ENCODE measurements at places on chromosomes 5 and 9.

DNA sequence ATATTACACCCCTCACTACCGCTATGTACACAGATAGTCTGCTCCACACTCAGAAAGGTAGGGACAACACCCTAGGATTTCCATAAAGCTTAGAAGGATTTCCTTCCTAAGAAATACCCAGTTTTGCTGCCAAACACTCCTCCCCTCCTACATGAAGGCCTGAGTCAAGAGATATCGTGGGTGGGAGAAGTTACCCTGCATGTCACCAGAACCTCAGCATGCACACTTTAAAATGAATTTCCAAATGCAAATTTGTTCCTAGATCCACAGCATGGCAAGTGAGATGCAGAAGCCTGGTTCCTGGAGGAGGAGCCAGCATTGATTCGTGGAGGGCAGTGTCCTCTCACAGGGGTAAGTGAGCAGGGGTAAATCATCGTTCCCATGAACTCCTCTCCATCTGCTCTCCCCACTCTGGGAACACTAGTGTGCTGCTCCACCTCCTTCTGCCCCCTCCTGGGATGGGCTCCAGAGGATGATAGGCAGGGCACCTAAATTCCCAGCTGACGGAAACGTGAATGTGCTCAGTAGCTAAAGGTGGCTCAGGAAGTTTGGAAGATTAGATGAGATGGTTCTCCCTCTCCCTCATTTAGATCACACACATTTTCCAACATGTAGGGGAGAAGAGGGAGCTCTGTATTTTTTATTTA lies 76.7 kb downstream of the PDE4D start:
- no peak for DNase-seq

GRCh38 chr5:97968346-97968745 lies 785.3 kb upstream of the RIOK2 start:
- no peak for DNase-seq

GRCh38 chr5:68372161-68372560 lies 156.6 kb downstream of the PIK3R1 start:
- DNase-seq = no peak

- DNase-seq = peak; percentile 82
Observed at GRCh38 chr9:127336506-127337352, 60.2 kb upstream of the SLC2A8 start.
